Activated CD8-positive, alpha-beta T cell treated with anti-CD3 and anti-CD28 coated beads for 36 hours (primary cell): ENCODE measurements at places on chromosomes 7 and 10. TPM values are rescaled to one million over a fixed set of nuclear protein-coding genes. Genes with fewer than 3 reads are reported as not detected.

GRCh38 chr7:86932038-86932512, 127.4 kb downstream of the ELAPOR2 start:
- peaks cover 12% of the 10 kb centered on the region for H3K4me1 ChIP-seq
- H3K27me3 ChIP-seq, result peaks cover 6% of the 10 kb centered on the region
- no peak for DNase-seq
- no peak overlapping the region for H3K4me3 ChIP-seq
- no peak overlapping the region for H3K27ac ChIP-seq
- H3K36me3 ChIP-seq, result no peaks in the 10 kb centered on the region

- H3K4me1 ChIP-seq, result peaks cover 20% of the 10 kb centered on the region
- H3K27ac ChIP-seq, result no peak overlapping the region
- no peak overlapping the region for H3K4me3 ChIP-seq
Observed at GRCh38 chr10:97827702-97828291, 21.8 kb upstream of the GOLGA7B start.

- H3K27me3 ChIP-seq, result no peaks in the 10 kb centered on the region
- DNase-seq, result no peak
- H3K36me3 ChIP-seq, result no peaks in the 10 kb centered on the region
- H3K4me3 ChIP-seq, result no peak overlapping the region
- peaks cover 8% of the 10 kb centered on the region for H3K4me1 ChIP-seq
- H3K27ac ChIP-seq, result no peak overlapping the region
Observed at GRCh38 chr10:60315311-60315710, 74.4 kb downstream of the ANK3 start.

GRCh38 chr10:57962839-57963238, 304.9 kb downstream of the IPMK start:
- no peaks in the 10 kb centered on the region for H3K27me3 ChIP-seq
- DNase-seq, result no peak
- H3K36me3 ChIP-seq, result no peaks in the 10 kb centered on the region
- H3K4me1 ChIP-seq, result no peaks in the 10 kb centered on the region
- no peak overlapping the region for H3K4me3 ChIP-seq

The EGR2 gene
- 45.6 TPM for total RNA-seq
